ENCODE measurements at places on chromosomes 4 and X.

GRCh38 chr4:158827543-158827981 is 58.7 kb downstream of the FNIP2 start:
- H3K36me3 ChIP-seq: peaks cover 11% of the 10 kb centered on the region
- H3K27ac ChIP-seq: no peak overlapping the region
- DNase-seq: no peak
- H3K4me1 ChIP-seq: peaks cover 45% of the 10 kb centered on the region

DNA sequence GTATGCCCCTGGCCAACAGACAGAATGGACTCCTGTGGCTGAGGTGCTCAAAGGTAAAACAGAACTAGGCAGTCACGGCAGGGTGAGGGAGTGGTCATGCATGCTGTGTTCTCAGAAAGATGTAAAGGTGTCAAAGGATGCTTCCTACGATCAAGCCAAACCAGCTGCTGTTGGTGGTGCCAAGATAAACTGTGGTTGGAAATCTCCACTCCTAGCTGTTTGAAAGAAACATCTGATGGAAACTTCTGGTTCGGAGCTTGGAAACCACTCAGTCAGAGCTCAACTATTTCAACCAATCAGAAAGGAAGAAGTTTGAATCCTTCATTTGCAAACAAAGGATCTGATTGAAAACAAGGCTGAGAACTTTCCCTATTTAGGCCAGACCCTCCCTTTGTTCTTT is 68.5 kb upstream of the DDX60 start:
- no peaks in the 10 kb centered on the region for H3K27me3 ChIP-seq
- no peak overlapping the region for H3K27ac ChIP-seq
- H3K36me3 ChIP-seq: peaks cover 9% of the 10 kb centered on the region
- H3K4me1 ChIP-seq: peaks cover 6% of the 10 kb centered on the region

DNA sequence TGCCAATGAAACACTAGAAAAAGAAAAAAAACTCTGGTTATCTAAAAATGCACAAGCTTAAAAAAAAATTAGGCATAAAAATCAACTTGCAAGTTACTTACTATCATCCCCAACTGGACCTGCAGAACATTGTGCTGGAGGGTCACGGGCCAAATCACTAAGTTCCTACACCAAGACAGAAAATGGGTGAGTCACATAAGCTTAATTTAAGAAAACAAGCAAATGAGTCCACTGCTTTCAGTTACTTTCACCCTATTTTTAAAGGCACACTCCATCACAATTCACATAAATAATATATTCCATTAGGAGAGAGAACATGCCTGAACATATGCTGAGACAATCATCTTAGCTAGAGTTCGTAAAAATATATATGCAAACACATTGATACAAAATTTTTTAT is 17.7 kb downstream of the UBE2D3 start:
- no peak overlapping the region for H3K27ac ChIP-seq
- no peak for DNase-seq
- peaks cover 34% of the 10 kb centered on the region for H3K36me3 ChIP-seq
- no peaks in the 10 kb centered on the region for H3K27me3 ChIP-seq
- no peak overlapping the region for H3K4me3 ChIP-seq
- H3K4me1 ChIP-seq: peaks cover 56% of the 10 kb centered on the region

- no peaks in the 10 kb centered on the region for H3K36me3 ChIP-seq
- peaks cover 20% of the 10 kb centered on the region for H3K4me1 ChIP-seq
- DNase-seq: no peak
- H3K27me3 ChIP-seq: no peaks in the 10 kb centered on the region
- H3K4me3 ChIP-seq: no peak overlapping the region
Measured at GRCh38 chr4:24774452-24774851, 20.9 kb upstream of the SOD3 start.

DNA sequence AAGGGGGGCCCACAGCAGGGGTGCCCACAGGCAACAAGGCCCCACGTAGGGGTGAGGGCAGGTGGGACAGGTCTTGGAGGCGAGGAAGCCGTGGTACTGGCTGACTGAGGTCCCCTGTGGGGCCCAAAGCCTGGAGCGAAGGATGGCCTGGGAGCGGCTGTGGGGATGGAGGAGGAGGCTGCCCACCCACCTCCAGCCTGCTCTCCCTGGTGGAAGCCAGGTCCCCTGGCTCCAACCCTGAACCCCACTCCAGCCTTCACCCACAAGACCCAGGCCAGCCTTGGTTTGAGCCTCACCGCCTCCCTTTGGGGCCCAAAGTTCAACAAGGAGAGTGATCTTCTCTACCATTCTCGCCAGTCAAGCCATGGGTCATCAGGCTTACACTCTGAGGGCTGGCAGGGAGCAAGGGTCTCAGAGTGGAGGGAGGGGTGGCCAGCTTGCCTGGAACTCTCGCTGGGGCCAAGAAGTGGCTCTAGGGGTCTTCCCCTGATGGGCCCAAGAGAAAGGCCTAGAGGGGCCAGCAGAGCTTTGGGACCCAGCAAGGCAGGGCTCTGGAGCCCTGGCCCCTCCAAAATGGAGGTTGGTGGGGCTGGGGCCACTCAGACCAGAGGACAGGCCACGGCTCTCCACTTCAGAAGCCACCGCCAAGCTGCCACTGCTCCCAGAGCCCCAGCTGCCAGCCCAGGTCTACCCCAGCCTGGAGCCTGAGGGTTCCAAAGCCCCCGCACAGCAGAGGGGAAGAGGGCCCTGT is 5.0 kb downstream of the PNCK start:
- peaks cover 9% of the 10 kb centered on the region for H3K4me1 ChIP-seq
- H3K27ac ChIP-seq: no peak overlapping the region
- no peaks in the 10 kb centered on the region for H3K36me3 ChIP-seq

GRCh38 chrX:118566359-118566758 is 70.7 kb downstream of the DOCK11 start:
- no peaks in the 10 kb centered on the region for H3K36me3 ChIP-seq
- no peak overlapping the region for H3K27ac ChIP-seq
- DNase-seq: no peak
- no peaks in the 10 kb centered on the region for H3K4me1 ChIP-seq

- H3K27me3 ChIP-seq: no peaks in the 10 kb centered on the region
- no peak for DNase-seq
- no peak overlapping the region for H3K4me3 ChIP-seq
- H3K36me3 ChIP-seq: no peaks in the 10 kb centered on the region
Measured at GRCh38 chr4:80007745-80008149, 65.3 kb downstream of the ANTXR2 start.
